Hippocampal formation (tissue), 2 donors: ENCODE measurements at places on chromosomes 7 and 10.

- DNase-seq = no peak
Observed at GRCh38 chr7:152180587-152180986, 155.1 kb downstream of the GALNT11 start.

DNA sequence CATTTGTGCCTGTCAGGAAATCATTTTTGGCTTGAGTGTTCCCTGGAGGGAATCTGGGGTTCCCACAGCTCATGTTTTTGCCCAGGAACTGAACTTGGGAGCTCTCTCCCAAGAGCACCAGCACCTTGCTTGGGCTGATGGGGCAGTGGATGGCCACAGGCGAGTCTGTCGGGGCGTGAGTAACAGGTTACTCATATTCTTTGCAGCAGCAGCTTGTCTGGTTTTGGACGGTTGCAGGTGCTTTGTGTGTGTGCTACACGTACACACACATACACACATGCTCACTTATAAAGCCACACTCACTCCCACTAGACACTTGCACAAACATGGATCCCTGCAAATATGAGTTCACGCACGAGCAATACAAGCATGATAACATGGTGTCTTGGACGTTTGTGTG lies 2.9 kb upstream of the PALD1 start:
- DNase-seq = no peak

- no peak for DNase-seq
Observed at GRCh38 chr10:7411671-7412128, 866 bp upstream of the SFMBT2 start.

- no peak for DNase-seq
Observed at GRCh38 chr10:24661376-24661775, 62.3 kb downstream of the ARHGAP21 start.

DNA sequence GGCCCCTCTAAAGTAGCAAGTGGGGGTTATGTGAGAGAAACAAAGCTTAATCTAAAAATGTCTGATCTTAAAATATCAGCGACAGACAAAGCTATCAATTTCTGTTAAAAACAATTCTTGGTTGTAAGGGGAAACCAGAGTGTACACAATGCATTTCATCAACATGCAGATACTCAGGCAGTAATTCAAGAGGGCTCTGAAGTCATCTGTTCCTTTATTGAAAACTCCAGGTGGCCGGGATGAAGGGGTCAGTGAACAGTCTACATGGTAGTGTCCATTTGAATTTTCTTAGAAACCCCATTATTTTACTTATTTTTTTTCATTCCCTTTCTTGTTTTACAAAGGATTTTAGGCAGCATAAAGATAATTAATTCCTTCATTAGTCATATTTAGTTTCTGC lies 36.7 kb upstream of the BTBD16 start:
- DNase-seq = no peak
